COLO829 (cell line): ENCODE measurements at places on chromosomes 12 and 14.

- DNase-seq: no peak
Measured at GRCh38 chr12:120366845-120367232, 2.1 kb downstream of the MSI1 start.

DNA sequence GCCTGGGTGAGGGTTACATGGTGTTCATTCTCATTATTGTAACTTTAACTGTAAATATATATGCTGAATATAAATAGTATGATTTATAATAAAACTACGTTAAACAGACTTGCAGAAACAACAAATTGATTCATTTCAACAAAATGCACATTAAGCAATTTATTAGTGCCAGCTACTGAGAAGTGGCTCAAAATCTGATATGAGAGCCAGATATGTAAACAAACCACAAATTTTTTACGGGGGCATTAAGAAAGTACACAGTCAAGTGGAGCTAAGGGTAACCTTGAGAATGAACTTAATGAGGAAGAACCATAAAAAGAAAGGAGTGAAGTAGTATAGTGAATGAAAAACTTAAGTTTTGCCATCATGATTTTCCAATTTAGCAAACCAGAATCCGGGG, 40.3 kb downstream of the CEP128 start:
- DNase-seq: no peak

GRCh38 chr14:70096866-70097265, 91.9 kb downstream of the SLC8A3 start:
- no peak for DNase-seq

- no peak for DNase-seq
Measured at GRCh38 chr14:72788255-72788654, 105.6 kb downstream of the DPF3 start.

DNA sequence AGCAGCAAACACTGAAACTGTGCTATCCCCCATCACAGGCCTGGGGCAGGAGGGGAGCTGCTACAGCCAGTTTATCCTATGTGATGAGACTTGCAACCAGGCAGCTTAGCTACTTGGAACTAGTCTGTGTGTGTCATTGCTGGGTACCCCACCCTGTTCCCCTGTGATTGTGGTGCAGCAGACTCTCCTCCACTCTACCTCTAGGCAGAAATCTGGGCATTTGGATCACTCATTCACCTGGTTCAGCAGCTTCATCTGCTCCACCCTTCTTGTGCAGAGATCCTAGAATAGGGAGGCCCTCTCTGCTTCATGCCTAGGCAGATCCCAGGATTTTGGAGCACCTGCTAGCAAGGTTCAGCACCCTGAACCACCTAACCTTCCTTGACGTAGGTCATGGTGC, 8.8 kb downstream of the TAS2R13 start:
- DNase-seq: no peak

DNA sequence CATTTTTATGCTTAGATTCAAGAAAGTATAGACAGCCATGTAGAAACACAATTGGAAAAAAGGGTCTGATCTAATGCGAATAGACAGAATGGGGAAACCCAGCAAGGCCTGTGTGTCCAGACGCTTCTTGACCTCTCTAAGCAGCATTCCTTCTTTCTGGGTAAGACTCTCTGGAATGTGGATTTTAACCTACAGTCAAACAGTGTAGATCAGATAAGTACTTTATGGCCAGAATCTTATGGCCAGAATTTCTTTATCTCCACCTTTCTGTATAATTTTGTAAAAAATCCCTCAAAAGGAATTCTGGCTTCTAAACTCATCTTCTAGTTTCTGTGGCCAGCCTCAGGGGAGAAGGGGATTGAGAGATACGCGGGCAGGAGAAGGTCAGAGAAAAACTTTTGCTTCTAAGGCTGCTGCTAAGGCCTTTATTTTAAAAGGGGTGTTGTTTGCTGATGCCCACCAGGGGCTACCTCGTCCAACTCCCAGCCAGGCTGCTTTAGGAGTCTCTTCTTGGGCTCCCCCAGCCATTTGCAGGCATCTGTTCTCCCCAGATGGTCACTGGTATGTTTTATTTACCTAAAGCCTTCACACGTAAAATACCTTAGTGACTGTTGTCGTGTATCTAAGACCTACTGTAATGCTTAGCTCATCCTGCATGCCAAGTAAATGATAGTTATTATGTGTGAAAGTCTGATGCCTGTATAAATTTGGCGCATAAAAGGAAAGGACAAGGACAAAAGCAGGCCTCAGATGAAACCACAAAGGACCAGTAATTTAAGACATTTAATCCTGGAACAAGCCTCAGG, 68.4 kb downstream of the ANO6 start:
- DNase-seq: no peak

DNA sequence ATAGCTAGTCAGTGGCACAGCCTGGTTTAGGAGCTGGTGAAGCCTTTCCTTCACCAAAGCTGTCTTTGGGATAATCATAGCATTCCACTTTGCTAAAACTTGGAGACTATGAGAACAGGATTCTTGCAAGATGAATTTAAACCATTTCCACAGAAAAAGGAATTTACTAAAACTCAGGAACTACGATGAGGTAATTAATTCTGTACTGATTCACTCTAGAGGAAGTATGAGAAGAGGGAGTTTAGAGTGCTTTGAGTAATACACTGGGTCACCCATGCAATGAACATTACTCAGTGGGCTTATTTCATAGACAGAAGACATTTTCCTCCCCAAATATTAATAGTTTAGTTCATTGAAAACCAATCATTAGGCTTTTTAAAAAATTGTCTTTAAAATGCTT, 73.0 kb downstream of the RMST start:
- DNase-seq: no peak

GRCh38 chr14:90726656-90727055, 89.6 kb downstream of the TTC7B start:
- DNase-seq: no peak

DNA sequence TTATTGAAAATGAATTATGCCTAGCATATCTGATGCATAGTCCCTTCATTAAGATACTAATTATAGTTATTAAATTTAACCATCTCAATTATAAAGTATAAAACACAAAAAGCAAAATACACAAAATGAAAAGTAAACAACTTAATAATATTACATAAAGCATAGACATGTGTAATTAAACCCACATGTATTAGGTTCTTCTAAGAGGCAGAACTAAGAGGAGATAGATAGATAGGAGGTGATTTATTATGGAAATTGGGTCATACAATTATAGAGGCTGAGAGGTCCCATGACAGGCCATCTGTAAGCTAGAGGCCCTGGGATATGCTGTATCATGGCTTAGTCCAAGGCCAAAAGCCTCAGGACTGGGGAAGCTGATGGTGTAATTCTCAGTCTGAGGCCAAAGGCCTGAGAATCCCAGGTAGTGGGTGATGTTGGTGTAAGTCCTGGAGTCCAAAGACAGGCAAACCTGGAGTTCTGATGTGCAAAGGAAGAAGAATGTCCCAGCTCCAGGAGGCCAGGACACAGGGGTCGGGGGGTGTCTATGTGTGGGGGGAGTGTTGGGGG, 953.3 kb downstream of the TRHDE start:
- DNase-seq: no peak

DNA sequence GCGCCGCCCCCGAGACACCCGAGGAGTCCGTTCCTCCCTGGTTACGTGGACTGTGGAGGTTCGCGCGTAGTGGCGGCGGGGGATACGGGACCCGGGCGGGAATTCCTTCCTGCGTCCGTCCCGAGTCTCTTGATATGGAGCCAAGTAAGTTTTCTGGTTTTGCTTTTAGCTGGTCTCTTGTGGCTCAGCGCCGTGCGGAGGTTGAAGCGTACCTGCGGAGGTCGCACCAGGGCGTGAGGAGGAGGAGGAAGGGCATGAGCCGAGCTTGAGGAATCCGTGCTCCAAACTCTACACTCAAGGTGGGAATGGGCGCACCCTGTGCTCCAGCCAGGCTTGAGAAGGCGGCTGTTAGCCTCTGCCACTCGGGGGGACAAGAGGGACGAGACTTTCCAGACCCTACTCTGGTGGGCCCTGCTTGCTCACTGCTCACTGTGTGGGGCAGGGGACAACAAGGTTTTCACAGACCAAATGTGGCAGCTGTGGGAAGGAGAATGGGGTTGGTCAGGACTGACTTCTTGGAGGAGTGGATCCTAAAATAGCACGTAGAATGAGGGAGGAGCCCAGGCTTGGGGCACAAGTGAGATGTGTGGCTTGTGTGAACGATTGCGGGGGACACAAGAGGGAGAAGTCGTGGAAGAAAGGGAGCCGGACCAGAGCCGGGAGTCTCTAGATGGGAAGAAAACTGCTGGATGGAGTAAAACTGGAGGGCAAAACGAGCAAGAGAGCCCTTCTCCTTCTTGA, 577 bp downstream of the ATG101 start:
- DNase-seq: no peak

DNA sequence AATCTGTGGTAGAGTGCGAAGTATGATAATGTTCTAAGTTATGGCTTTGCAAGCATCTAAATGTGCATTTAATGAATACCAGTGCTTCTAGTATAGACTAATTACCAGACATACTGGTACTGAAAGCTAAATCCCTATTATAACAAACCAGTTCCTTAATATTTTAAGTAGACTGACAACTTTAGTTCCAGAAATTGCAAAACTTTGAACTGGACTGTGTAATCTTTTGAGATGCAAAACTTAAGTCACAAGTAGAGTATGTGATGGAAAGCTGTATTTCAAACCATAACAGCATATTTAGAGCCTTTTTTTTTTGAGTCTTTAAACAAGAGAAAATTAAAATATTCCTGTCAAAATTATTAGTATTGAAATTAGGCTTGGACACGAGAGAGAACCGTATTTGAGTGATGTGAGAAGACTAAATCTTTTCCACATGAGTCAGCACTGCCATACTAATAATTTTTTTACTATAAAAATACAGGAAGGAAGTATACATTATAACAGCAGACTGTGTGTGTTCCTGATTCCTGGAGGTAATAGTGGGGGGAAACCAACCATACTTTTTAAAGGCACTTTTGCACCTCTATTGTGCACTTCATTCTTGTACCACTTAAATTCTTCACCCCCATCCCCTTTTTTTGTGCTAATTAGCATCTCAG, 45.5 kb downstream of the PPM1A start:
- DNase-seq: no peak

DNA sequence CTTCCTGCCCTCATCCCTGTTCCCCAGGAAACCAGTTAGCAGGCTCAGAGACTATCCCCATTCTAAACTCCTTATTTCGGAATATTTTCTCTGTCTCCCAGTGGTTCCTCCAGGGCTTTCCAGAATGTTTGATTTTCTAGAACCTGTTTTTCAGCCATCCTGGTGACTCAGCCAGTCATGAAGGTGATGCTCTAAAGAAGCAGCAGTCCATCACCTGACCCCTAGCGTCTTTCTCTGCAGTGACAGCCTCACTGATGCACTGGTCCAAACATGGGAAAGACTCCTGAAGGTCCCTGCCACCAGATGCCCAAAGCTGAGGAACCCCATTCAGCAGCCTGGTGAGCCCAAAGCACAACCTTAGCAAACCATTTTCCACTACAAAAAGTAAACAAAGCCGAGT, 212.6 kb downstream of the PHETA1 start:
- DNase-seq: no peak

DNA sequence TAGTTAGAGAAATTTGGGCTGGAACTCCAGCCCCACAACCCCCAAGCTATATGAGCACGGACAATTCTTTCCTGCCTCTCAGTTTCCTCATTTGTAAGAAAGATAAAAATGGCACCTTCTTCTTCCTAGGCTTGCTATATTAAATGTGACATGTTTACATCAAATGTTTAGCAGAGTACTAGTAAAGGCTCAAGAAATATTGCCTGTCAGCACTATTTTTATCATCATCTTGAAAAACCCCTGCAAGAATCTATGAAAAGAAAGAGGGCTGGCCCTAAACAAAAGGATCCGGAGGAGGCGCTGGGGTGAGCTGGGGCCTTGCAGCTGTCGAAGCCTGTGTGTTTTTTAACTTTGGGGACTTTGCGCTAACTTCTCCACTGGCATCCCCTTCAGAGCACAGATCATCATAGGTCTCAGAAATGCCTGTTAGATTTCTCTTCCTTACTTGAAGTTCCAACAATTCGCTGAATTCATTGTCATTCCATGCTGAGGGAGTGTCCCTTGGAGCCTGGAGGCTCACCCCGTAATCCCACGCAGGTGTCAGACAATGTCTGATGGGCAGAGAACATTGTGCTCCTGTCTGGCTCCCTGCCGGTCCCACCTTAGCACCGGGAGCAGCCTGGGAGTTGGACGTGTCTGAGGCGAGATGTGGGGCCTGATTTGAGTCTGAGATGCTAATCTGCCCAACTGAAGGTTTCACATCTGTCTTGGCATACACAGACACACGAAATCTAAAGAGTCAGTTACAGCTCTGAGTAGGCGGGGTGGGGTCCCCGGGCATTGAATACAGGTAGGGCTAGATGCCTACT, 206.8 kb downstream of the NUAK1 start:
- DNase-seq: no peak

DNA sequence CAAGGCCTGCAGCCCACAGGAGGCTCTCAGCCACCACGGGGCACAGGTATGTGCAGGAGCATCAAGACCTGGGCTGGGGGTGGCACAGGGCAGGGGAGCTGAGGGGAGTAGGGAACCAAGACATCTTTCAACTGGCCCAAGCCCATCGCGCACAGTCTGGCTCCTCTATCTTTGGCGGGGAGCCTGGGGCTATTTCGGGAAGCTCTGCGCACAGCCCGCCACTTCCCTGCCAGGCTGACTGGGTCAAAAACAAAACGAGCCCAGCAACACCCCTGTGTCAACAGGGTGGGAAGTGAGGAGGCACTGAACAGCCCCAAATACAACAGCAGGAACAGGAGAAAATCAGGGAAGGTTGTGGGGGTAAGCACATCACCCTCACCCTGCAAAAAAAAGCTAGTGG, 83.9 kb downstream of the ARL6IP4 start:
- no peak for DNase-seq

DNA sequence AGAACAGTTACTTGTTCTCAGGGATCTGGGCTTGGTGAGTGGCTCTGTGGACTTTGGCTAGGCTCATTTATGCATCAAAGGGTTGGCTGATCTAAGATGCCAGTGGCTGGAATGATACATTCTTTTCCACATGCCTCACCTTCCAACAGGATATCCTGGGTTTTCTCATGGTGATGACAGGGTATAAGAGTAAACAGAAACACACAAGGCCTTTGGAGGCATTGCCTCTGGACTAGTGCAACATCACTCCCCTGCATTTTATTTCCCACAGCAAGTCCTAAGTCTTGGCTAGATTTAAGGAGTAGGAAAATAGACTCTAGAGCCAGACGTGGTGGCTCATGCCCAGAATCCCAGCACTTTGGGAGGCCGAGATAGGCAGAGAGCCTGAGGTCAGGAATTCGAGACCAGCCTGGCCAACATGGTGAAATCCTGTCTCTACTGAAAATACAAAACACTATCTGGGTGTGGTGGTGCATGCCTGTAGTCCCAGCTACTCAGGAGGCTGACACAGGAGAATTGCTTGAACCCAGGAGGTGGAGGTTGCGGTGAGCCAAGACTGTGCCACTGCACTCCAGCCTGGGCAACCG, 47.9 kb downstream of the RPH3A start:
- DNase-seq: peak; percentile 8
